ENCODE measurements at places on chromosomes 5 and 9. TPM values are rescaled to one million over a fixed set of nuclear protein-coding genes. Genes with fewer than 3 reads are reported as not detected.

The FOXI1 gene
- 7.0 TPM for polyA plus RNA-seq

The CNTNAP3 gene
- 4.2 TPM for polyA plus RNA-seq

DNA sequence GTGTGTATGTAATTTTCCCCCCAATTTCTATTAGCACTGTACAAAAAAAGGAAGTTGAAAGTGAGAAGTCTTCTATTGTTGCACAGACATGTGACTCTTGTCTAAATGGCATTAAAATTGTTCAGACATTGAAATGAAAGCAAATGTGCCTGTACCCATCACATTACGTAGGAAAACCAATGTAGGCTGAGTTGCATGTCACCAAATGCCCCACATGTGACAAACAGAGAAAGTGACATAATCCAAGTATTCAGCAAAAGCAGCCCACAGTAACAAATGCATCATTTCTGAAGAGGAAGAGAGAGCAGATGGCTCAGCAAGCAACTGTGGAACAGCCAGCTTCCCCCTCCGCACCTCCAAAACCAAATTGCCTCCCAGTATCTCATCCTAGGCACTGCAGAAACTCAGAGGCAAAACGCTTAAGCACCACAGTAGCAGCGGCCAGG is 161.5 kb upstream of the NR4A3 start:
- no peak for DNase-seq

DNA sequence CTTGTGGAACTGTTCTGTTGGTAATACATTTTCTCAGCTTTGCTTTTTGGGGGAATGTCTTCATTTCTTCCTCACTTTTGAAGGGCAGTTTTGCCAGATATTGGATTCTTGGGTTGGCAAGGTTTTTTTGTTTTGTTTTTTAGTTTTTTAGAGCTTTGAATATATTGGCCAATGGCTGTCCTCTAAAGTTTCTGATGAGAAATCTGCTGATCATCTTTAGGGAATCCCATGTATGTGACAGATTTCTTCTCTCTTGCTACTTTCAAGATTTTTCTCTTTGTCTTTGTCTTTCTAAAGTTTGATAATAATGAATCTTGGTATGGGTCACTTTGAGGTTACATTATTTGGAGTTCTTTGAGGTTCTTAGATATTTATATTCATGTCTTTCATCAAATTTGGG is 227.4 kb downstream of the FBXL7 start:
- no peak for DNase-seq

The TAF11L5 gene
- not detected for polyA plus RNA-seq

The PCDHGA1 gene
- polyA plus RNA-seq: 0.92 TPM

DNA sequence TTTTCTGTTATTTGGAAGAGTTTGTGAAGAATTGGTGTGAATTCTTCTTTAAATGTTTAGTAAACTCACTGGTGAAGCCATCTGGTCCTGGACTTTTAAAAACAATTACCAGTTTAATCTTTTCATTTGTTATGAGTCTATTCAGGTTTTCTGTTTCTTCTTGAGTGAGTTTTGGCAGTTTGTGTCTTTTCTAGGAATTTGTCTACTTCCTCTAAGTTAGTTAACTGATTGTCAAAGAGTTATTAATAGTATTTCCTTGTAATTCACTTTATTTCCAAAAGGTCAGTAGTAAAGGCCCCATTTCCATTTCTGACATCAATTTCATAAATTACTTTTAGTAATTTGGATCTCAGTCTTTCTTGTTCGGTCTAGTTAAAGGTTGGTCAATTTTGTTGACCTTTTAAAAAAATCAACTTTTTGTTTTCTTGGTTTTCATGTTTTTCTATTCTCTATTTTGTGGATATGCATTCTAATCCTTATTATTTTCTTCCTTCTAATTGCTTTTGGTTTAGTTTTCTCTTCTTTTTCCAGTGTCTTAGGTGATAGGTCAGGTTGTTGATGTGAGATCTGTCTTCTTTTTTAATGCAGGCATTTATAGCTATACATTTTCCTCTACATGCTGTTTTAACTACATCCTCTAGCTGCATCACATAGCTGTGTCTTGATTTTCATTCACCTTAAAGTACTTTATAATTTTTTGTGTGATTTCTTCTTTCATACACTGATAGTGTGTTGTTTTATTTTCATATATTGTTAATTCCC is 7.3 kb upstream of the SMIM3 start:
- no peak for DNase-seq

The PPP1R2B gene
- not detected for polyA plus RNA-seq

The IFNB1 gene
- not detected for polyA plus RNA-seq

GRCh38 chr9:99807276-99807852 is 14.3 kb upstream of the NR4A3 start:
- DNase-seq: no peak

- no peak for DNase-seq
Measured at GRCh38 chr9:78405461-78405860, 108.5 kb downstream of the PSAT1 start.

The IL5 gene
- polyA plus RNA-seq: not detected

The MLANA gene
- 0.75 TPM for polyA plus RNA-seq

GRCh38 chr5:174718880-174719610 is 5.3 kb upstream of the MSX2 start:
- no peak for DNase-seq

The RELL2 gene
- polyA plus RNA-seq: 0.78 TPM

DNA sequence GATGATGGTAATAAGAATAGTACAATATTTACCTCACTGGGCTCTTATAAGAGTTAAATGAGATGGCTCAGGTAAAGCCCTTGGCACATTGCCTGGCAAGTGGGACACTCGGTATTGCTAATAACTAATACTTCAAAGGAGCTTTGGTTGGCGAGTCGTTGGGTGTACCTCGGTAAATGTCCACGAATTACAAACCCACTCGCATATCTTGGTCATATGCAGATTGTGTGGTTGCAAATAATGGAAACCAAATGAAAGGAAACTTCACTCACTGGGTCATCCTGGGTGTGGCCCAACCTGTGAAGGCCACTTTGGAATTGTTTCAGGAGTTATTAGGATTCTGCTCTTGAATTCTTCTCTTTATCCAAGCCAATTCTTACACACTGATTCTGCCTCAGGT is 147.5 kb downstream of the NTRK2 start:
- no peak for DNase-seq

DNA sequence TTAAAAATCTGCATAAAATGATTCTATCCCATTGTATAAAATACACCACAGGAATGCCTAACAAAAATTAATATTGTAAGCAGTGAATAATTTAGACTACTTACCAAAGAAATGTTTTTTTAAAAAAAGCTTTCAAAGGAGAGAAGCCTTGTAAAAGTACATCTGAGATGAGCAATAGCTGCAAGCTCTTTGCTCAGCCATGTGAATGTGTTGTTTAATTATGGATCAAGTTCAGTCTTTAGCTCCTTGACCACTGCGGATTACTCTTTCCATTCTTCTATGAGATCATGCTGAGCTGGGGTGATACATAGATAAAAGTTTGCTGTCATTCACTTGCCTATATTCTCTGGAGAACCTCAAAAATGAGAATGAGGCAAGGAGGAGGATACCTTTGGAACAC is 782.4 kb upstream of the ZNF608 start:
- DNase-seq: no peak

The DBH gene
- polyA plus RNA-seq: 0.62 TPM

DNA sequence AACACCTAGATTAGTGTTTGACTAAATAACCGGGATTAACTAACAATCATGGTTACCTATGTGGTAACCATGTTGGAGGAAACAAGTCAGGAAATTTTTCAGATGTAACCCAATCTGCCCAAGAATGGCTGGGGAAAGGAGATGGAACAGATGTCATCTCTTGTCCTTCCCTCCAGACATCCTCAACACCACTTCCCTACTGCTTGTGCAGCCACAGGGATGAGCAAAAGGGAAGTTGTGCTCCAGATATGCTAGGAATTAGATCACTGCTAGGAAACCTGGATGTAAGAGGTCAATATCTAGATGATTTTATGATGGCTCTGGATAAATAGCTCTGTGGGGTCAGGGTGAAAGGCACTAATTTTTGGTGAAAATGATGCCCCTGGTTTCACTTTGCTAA is 61.3 kb upstream of the ELL2 start:
- DNase-seq: no peak

- no peak for DNase-seq
Measured at GRCh38 chr5:158224253-158224652, 365.3 kb upstream of the CLINT1 start.

DNA sequence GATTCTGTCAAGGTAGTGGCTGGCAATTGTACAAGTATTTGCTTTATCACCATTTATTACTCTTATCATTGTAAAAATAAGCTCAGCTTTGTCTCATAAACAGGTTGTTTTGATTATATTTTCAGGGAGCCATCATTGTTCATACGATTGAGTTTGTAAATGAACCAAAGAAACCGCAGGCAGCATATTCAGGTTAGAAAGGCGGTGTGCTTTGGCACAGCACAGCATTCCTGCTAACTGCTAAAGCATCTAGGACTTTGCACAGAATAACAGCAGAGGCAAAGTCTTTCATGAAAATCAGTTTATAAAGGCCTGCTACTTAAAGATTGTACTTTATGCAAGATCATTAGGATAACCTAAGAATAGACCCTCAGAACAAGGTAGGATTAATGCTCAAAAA is 281.5 kb upstream of the SLC24A2 start:
- no peak for DNase-seq
